Left lung (tissue), 14 donors: ENCODE measurements at places on chromosomes 6 and 20. TPM values are rescaled to one million over a fixed set of nuclear protein-coding genes. Genes with fewer than 3 reads are reported as not detected.

GRCh38 chr6:83479389-83479788 lies 32.9 kb upstream of the PRSS35 start:
- DNase-seq = no peak

SLC22A1 gene
- polyA plus RNA-seq = 0.34 TPM

DNA sequence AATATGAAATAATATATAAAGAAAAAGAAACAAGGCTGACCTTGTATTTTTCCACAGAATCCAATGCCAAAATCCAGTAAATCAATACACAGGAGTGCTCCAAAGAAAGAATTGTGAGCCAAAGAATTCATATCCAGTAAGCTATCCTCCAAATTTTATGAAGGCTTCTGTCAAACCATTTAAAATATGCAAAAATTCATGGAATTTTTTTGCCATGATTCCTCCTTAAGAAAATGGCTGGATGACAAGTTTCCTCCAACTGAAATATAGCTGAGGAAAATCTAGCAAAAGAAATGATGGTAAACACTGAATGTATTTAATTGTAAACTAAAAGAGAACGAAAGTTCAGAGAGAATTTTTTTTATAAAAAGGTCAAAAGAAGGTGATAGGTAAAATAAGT lies 290.3 kb downstream of the UBE3D start:
- no peak for DNase-seq

C4B gene
- polyA plus RNA-seq = 11.1 TPM

DNA sequence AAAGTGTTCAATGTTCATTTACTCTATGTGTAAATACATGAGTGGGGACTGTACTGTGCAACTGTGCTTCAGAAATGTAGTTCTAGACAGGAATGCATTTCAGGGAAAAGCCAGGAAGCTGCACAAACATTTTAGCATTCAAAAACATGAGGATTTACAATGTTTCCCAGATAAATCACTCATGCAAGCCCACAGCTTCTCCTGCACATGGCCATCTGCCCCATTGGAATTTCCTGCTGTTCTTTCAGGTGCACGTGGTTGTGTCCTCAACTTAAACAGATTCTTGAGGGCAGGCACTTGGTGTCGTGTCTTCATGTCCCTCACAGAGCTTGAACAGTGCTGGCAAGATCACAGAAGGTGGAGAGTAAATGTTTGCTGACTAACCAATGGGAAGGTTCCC lies 101.5 kb downstream of the UNC5CL start:
- DNase-seq = no peak

DNA sequence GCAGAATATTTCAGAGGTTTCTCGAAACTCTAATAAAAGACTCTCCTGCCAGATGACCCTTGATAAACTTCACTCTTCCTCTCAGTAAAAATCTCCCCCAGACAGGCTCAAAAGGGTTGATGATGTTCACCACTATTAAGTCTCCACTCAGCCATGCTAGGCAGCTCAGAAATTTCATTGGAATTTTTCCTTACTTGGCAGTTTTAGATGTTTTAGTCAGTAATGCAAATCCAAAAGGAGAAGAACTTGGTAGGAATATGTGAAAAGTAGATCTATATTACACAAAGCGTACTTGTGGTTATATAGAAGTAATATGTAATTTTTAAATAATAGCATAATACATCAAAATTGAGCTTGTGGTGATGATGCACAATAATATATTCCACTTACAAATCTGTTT lies 333.0 kb downstream of the PHF3 start:
- no peak for DNase-seq

KIF6 gene
- 2.7 TPM for polyA plus RNA-seq

DNA sequence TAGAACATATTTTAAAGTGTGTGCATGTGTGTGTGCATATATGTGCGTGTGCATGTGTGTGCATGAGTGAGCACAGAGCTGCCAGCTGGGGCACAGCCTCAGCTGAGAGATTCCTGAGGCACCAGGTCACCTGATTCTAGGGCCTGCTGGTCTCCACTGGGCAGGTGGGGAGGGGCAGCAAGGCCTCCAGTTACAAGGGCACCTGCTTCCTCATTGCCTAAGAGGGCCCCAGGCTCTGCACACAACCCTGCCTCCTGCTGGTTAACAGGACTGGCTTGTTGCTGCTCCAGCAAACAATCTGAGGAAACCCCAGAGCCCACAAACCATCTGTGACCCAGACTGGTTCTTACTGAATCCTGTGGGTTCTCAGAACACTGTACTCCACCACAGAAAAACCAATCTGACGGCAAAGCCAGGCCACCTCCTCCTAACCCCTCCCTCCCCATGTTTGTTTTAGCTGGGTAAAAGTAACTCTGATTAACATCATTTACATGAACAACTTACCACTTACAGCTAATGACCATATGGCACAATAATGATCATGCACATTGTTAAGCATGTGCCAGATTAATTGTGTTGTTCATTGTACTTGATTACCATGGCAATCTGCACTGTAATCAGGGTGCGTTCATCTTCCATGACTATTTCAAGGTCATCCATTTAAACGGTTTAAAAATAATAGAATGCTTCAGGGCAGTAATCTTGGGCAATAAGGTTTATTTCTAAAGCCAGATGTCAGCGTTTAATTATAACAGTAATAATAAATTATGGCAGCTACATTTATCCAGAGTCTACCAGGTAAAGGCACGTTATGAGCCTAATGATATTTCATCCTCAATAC lies 23.1 kb upstream of the UBE2J1 start:
- DNase-seq = peak; percentile 87

DUSP15 gene
- 9.2 TPM for polyA plus RNA-seq

- DNase-seq = no peak
These were observed 69.4 kb downstream of the ADGRB3 start for GRCh38 chr6:68704485-68704884.

DNA sequence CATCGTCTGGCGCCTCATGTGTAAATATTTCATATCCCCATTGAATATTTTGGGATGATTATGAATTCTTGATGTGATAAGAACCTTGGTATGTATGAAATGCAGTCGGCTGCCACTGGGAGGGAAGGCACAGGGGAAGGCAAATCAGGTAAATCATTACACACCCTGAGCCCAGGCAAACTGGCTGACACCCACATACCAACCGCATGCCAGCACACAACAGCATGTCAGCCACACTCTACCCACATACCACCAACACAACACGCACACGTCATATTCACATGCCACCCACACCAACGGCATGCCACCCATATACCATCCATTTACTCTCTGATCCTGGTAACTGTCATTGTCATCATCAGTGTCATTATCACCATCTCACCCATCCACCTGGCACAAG lies 28.3 kb upstream of the MDGA1 start:
- peak; percentile 22 for DNase-seq

MCCD1 gene
- not detected for polyA plus RNA-seq

DNA sequence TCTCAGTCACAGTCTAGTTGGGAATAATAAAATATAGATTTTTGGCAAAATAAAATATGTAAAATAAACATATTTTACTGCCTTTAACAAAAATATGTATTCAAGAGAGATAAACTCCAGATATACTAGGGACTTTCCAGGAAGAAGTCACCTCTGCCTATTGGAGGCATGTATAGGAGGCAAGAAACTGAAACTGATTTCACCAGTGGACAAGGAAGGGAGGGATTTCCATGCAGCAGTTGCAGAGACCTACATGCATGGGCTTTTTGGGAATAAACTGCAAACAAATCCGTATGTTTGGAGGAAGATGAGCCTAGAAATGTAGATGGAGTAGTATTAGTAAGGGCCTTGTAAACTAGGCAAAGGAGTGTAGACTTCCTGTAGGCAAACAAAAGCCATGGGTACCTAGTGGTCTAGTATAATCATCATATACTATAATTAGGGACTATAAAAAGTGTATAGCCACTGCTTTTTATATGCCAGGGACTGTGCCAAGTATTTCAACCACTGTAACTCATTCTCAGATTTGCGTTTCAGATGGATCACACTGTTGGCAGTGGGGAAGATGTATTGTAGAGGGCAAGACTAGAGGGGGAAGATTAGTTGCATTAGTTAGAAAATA lies 38.9 kb downstream of the CD109 start:
- DNase-seq = no peak

FAM217A gene
- polyA plus RNA-seq = 2.4 TPM

GRCh38 chr6:73768558-73768957 lies 72.6 kb downstream of the CD109 start:
- no peak for DNase-seq

CST5 gene
- polyA plus RNA-seq = not detected

DNA sequence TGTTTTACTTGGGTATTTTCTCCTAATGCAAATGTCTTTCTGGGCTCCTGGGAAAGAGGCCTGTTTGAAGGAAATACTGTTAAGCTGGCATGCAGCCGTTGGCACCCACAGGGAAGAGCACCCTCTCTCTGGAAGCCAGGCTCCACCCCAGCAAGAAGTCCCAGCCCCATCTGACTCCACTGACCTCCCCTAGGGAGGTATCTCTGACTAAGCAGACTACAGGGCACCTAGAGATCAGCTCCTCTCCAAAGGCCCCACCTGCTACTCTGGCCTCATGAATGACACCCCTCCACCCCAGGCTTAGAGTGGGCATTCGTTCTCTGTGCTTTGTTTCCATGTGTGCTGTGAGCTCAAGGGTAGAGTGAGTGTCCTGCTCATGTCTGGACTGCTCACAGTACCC lies 6.4 kb upstream of the MDGA1 start:
- DNase-seq = no peak

GRCh38 chr20:37552415-37552814 lies 24.7 kb upstream of the BLCAP start:
- no peak for DNase-seq

GRCh38 chr6:136792095-136792409 lies 225 bp downstream of the MAP3K5 start:
- no peak for DNase-seq

ARHGAP40 gene
- 0.31 TPM for polyA plus RNA-seq

- DNase-seq = no peak
These were observed 15.4 kb downstream of the PTK7 start for GRCh38 chr6:43091436-43091991.

GRCh38 chr6:135397172-135397952 lies 100.2 kb downstream of the AHI1 start:
- no peak for DNase-seq

APOBEC2 gene
- 1.3 TPM for polyA plus RNA-seq

CALHM4 gene
- polyA plus RNA-seq = not detected

- DNase-seq = no peak
These were observed 113.3 kb downstream of the SASH1 start for GRCh38 chr6:148455674-148456558.

- no peak for DNase-seq
These were observed 124.5 kb downstream of the MRPL14 start for GRCh38 chr6:44002593-44003344.
